Cardiac ventricle fibroblast (primary cell): ENCODE measurements at places on chromosomes 7 and 10. TPM values are rescaled to one million over a fixed set of nuclear protein-coding genes. Genes with fewer than 3 reads are reported as not detected.

MMP21 gene
- total RNA-seq, result 0.15 TPM in 1 of 2 replicates, not detected in the other

MRC1 gene
- 0.19 and 0.59 TPM in 2 replicates for total RNA-seq

CYP2W1 gene
- total RNA-seq, result not detected in 2 replicates

NKX1-2 gene
- total RNA-seq, result not detected in 2 replicates

ASZ1 gene
- not detected in 2 replicates for total RNA-seq

UTF1 gene
- total RNA-seq, result not detected in 2 replicates

TET1 gene
- total RNA-seq, result 3.1 and 3.6 TPM in 2 replicates

MMS19 gene
- total RNA-seq, result 96.3 and 108 TPM in 2 replicates

PNLIPRP1 gene
- not detected in 2 replicates for total RNA-seq

COL26A1 gene
- not detected in 2 replicates for total RNA-seq

STAG3 gene
- total RNA-seq, result 0.87 and 2.6 TPM in 2 replicates

TRPV6 gene
- not detected in 2 replicates for total RNA-seq

KLHL7 gene
- total RNA-seq, result 18.5 and 22.1 TPM in 2 replicates
